ENCODE measurements at places on chromosomes 4 and X.

GRCh38 chrX:108396188-108396891 lies 41.9 kb downstream of the COL4A6 start:
- DNase-seq, result peak; percentile 42

- no peak for DNase-seq
Measured at GRCh38 chr4:123836851-123837595, 440.4 kb downstream of the SPRY1 start.

- no peak for DNase-seq
Measured at GRCh38 chr4:81682492-81682891, 210.8 kb upstream of the RASGEF1B start.

- no peak for DNase-seq
Measured at GRCh38 chrX:115413246-115413878, 123.8 kb downstream of the LUZP4 start.

- DNase-seq, result no peak
Measured at GRCh38 chr4:54169176-54169575, 59.9 kb upstream of the PDGFRA start.

- DNase-seq, result no peak
Measured at GRCh38 chr4:152510349-152511147, 25.3 kb downstream of the FBXW7 start.

Data from H9 (cell line).